ENCODE measurements at places on chromosomes 5 and 9. TPM values are rescaled to one million over a fixed set of nuclear protein-coding genes. Genes with fewer than 3 reads are reported as not detected.

The CDKN2B gene
- 1.1 TPM for total RNA-seq

The DIPK1B gene
- 7.7 TPM for total RNA-seq

The PGM5 gene
- total RNA-seq, result 1.4 TPM

The RUFY1 gene
- total RNA-seq, result 18.6 TPM

- DNase-seq, result no peak
Measured at GRCh38 chr9:70510157-70510770, 95.8 kb upstream of the KLF9 start.

DNA sequence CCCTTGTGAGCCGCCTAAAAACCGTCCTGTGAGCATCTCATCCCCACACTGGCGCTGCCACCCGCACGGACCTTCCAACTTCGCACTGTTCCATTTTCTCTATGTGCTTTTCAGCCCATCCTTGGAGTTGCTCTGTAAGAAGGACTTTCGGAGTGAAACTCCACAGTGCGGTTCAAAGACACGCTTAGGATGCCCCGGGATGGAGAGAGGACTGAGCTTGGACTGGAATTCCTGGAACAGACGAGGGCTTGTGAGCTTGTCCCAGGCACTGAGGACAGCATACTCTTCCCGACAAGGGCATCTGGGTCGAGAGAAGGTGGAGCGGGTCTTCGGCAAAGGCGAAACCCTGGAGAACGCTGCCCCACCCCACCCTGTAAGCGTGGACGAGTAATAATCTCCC is 187.8 kb downstream of the MEF2C start:
- DNase-seq, result no peak

DNA sequence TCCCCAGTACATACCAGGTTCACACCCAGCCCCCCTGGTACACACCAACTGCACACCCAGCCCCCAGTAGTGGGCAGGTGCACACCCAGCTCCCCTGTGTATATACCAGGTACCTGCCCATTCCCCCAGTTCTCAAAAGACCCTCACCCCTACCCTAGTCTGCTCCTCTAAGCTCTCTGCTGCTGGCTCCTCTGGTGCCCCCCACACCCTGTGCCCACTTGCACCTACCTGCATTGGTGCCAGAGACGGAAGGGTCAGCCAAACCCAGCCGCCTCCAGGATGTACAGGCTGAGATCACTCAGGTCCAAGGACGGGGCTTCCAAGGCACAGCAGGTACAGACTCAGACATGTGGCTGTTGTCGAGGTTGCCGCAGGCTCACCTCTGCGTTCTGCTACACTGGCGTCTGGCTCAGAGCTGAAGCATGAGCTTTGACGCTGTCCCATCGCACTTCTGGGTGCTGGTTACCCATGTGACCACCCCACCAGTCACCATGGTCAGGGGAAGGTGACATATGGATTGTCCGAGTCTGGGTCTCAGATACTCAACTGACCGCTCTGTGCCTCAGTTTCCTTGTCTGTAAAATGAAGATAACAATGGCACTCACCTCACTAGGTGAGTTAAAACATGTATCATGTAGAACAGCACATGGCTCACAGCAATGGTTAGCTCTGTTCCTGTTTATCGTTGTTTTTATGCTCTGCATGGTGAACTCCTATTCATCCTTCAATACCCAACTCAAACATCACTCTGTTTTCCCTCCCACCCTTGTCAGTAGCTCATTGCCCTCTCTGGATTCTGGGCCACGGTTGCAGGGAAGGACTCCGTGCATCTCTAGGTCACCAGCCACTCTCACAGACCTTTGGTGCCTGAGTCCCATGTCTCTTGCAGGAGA is 45.3 kb upstream of the SUSD3 start:
- DNase-seq, result no peak

DNA sequence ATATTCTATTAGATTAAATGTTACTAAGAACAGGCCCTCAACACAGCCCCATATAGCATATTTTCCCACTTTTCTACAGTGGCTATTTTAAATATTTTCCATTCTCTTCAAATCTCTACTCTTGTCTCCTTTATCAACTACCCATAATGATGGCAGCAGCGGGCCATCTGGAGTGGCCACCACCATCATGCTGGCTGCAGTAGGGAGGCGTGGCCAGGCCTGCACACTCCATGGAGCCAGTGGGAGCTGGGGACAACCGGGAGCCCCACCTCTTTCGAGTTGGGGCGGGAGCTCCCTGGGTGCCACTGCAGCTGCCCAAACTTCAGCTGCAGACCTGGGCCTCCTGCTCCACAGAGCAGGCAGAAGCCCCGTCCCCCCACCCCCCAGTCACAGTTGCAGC is 98.4 kb upstream of the RANBP6 start:
- DNase-seq, result no peak

GRCh38 chr5:72063219-72063819 is 44.0 kb upstream of the MAP1B start:
- no peak for DNase-seq

GRCh38 chr5:61596265-61596664 is 264.2 kb downstream of the ZSWIM6 start:
- no peak for DNase-seq

All from right lobe of liver (tissue), 6 donors.